ENCODE measurements at places on chromosomes 4 and X.

DNA sequence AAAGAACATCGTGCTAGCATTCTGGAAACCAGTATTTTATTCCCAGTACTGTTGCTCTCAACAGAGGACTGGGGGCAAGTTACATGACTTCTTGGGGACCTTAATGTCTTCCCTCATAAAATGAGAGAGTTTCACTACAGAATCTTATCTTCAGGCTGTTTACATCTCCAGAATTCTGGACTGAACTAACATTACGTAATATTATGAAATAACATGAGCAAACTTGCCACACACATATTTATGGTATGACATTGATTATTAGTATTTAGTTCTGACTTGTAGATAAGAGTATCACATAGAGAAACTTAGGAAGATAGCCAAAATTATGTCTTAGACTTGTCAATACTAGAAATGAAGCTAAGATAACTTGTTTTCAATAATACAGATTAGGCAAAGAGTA lies 68.0 kb downstream of the NFKB1 start:
- peaks cover 5% of the 10 kb centered on the region for H3K36me3 ChIP-seq
- no peak for DNase-seq
- no peak overlapping the region for H3K27ac ChIP-seq
- H3K27me3 ChIP-seq = no peaks in the 10 kb centered on the region
- H3K4me3 ChIP-seq = no peak overlapping the region
- peaks cover 9% of the 10 kb centered on the region for H3K4me1 ChIP-seq

DNA sequence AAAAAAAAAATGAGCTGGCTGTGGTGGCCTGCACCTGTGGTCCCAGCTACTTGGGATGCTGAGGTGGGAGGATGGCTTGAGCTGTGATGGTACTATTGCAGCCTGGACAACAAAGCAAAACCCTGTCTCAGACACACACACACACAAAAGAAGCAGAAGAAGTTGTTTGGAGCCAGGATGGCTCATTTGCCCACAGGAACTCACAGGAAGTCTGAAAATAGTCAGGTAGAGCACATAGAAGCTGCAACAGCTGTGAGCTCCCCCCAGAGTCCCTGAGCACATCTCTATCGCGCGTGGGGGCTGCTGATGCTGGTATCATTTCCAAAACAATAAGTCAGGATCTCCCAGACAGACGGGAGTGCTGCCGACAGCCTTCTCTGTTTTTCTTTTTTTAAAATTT lies 13.4 kb upstream of the DHRSX start:
- no peak for DNase-seq
- H3K27ac ChIP-seq = no peak overlapping the region
- no peaks in the 10 kb centered on the region for H3K27me3 ChIP-seq
- no peak overlapping the region for H3K4me3 ChIP-seq
- no peaks in the 10 kb centered on the region for H3K36me3 ChIP-seq

DNA sequence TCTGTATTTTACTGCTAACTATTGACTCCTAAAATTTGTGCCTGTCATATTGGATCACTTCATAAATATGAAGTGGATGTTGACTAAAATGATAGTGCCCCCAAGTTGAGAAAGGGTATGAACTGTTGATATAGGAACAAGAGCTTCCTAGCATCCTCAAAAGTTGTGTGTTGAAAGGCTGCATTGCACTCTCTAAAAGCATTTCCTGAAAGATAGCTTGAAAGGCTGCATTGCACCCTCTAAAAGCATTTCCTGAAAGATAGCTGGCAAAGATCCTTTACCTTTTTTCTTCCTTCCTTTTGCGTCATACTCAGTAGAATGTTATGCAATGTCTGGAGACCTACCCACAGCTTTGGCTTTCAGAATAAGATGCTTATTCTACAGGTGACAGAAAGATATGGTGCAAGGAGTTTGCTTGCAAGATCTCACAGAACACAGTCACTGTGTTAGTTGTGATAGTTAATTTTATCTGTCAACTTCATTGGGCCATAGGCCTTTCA lies 274.6 kb upstream of the GALNTL6 start:
- no peak for DNase-seq
- H3K27ac ChIP-seq = no peak overlapping the region
- H3K4me3 ChIP-seq = no peak overlapping the region
- no peaks in the 10 kb centered on the region for H3K4me1 ChIP-seq
- no peaks in the 10 kb centered on the region for H3K36me3 ChIP-seq
- H3K27me3 ChIP-seq = no peaks in the 10 kb centered on the region

- no peaks in the 10 kb centered on the region for H3K4me1 ChIP-seq
- no peak for DNase-seq
- H3K27ac ChIP-seq = no peak overlapping the region
- no peaks in the 10 kb centered on the region for H3K27me3 ChIP-seq
- H3K4me3 ChIP-seq = no peak overlapping the region
- peaks cover 65% of the 10 kb centered on the region for H3K36me3 ChIP-seq
Observed at GRCh38 chr4:142081025-142081424, 444.6 kb downstream of the IL15 start.

GRCh38 chr4:58219179-58219578 lies 1109.0 kb upstream of the IGFBP7 start:
- H3K27ac ChIP-seq = no peak overlapping the region
- DNase-seq = no peak
- no peaks in the 10 kb centered on the region for H3K4me1 ChIP-seq
- H3K4me3 ChIP-seq = no peak overlapping the region
- no peaks in the 10 kb centered on the region for H3K36me3 ChIP-seq
- H3K27me3 ChIP-seq = no peaks in the 10 kb centered on the region

Measured in effector memory CD4-positive, alpha-beta T cell (primary cell).